ENCODE measurements at places on chromosomes 11 and 22.

DNA sequence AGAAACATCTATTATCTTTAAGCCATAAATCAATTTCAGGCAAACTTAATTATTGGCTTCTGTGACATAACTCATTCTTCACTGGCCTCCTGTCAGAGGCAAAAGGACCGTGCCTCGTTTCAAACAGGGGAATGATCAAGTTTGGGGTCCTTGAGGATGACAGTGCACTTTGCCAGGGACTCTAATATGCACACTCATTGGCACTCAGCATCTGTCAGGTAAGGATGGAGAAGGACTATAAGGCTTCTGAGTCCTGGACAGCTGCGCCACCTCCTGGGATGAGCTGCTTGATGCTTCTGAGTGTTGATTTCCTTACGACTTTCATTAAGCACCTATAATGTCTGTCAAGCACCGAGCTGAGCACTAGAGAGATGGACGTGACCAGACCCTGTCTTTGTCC is 20.2 kb downstream of the BPIFC start:
- no peak for DNase-seq

- DNase-seq = no peak
Measured at GRCh38 chr11:120918257-120918656, 105.6 kb upstream of the TBCEL start.

GRCh38 chr11:75872887-75873416 is 57.9 kb downstream of the UVRAG start:
- DNase-seq = no peak

DNA sequence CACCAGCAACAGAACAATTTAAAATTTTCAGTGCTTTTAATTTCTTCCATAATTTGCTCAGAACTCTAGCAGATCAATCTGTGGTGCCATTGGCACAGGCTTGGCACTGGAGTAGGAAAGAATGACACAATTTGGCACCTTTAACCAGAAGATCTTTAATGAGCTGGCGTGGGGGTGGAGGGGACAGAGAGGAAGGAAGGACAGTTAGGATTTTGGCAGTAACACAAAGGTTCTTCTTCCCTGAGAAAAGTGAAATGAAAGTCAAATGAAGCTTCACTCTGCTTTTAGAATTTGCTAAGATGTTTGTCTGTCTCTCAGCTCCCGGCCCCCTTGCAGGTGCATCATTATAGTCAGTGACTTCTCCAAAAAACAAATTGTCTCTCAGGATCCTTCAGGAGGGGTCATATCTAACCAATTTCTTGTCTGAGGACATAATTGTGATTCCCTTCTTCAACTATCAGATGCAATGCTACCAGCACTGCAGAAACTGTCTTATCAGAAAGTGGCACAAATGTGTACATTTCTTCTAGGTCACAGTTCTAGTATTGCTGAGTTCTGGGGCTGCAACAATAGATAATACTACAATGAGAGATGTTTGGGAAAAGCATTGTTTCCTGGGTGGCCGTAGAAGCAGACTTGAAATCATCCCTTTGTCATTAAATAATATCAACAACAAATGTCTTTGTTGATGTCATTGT is 66.8 kb downstream of the CSTPP1 start:
- no peak for DNase-seq

- DNase-seq = no peak
Measured at GRCh38 chr11:35549787-35550186, 24.4 kb upstream of the PAMR1 start.

DNA sequence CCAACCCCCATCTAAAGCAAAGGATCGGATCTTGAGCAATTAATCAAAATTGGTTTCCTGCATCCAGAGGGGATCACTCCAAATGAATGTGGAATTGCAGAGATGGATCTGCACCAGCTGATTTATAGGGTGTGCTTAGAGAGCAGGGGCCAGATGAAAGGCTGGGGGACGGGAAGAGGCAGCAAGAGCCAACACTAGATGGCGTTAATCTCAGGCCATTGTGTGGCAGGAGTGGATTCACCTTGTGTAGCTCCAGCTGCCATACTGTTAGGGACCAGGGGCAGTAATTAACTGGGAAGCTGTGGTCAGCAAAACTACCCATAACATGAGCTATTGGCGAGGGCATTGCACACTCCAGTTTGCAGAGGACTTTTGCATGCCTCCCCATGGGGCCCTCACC is 35.6 kb downstream of the SERPINH1 start:
- DNase-seq = no peak
